ENCODE measurements at places on chromosomes 12 and 14. TPM values are rescaled to one million over a fixed set of nuclear protein-coding genes. Genes with fewer than 3 reads are reported as not detected.
A peak's percentile ranks its signal among the peaks of the same experiment; 100 is the strongest.

ABCD2 gene
- 0.04 TPM for total RNA-seq

WNT1 gene
- total RNA-seq, result not detected

PLEKHG3 gene
- total RNA-seq, result 0.16 TPM

TRPV4 gene
- not detected for total RNA-seq

GARIN6 gene
- not detected for total RNA-seq

APAF1 gene
- 13.4 TPM for total RNA-seq

ACVRL1 gene
- 1.4 TPM for total RNA-seq

OTUB2 gene
- total RNA-seq, result 0.31 TPM

MYH6 gene
- total RNA-seq, result not detected

GRCh38 chr14:76371066-76371465, 4.9 kb upstream of the ESRRB start:
- no peak for DNase-seq
- no peak overlapping the region for H3K27ac ChIP-seq
- no peaks in the 10 kb centered on the region for H3K4me1 ChIP-seq
- H3K27me3 ChIP-seq, result no peaks in the 10 kb centered on the region

DNA sequence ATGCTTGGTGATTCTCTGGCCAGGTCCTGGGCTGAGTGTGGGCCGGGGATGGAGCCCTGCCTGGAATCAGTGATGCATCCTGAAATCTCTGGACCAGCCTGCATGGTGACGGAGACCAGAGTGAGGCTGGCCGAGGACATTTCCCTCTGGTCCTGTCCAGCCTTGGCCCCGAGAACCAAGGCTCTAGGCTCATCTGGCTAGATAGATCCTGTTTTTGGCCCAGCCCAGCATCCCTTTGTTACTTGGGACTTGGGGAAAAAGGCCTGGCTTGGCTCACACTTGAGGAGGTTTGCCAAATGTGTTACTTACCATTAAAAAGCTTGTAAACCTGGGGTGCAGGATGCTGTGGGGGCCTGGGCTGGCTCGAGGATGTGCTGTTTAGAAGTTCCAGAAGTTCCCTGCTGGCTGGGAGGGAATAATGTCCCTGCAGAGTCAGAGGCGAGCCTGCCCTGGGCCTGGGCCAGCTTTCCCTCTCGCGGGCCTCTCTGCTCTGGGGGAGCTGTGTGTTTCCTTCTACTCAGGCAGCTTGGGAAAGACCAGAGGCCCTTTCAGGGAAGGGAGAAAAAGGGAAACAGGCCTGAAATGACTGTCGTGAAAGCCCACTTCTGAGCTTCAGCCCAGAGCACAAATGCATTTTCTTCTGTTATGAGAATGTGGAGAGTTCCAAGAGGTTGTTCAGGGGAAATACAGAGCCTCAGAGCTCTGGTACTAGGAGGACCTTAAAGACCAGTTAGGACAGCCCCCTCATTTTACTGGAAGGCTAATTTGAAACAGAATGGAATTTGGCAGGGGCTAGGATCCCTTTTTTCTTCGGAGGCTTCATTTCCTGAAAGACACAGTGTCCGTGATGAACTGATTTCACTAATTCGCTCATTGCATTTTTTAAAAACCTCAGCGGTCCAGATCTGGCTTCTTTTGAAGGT, 47.2 kb upstream of the CTDSP2 start:
- no peaks in the 10 kb centered on the region for H3K27me3 ChIP-seq
- H3K4me1 ChIP-seq, result peaks cover 36% of the 10 kb centered on the region
- peak overlapping the region; percentile 54 for H3K27ac ChIP-seq
- no peaks in the 10 kb centered on the region for H3K36me3 ChIP-seq

DNA sequence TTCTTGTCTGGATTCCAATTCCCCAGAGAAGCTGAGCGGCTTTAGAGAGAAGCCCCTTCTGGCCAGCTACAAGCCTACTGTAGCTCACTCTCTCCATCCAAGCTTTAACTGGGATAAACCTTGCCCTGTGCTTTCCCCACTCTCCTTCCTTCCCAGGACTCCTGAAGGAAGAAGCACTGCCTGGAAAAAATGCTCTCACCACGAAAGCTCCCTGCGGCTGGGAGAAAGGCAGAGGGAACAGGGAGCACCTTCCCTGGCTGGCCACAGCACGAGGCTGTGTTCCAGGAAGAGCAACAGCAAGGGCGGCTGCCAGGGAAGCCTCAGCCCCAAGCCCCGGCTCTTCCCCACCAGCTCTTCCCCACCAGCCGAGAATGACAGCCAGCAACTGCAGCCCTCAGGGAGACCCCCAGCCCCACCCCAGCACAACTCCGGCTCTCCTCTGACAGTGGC, 40.8 kb upstream of the PNMA1 start:
- no peak for DNase-seq
- H3K36me3 ChIP-seq, result peaks cover 52% of the 10 kb centered on the region
- peaks cover 77% of the 10 kb centered on the region for H3K4me1 ChIP-seq
- peak overlapping the region; percentile 84 for H3K27ac ChIP-seq
- H3K4me3 ChIP-seq, result peak overlapping the region; percentile 33

GRCh38 chr14:34699873-34700621, 14.3 kb downstream of the CFL2 start:
- H3K27ac ChIP-seq, result no peak overlapping the region
- no peaks in the 10 kb centered on the region for H3K27me3 ChIP-seq
- no peak for DNase-seq
- H3K4me1 ChIP-seq, result no peaks in the 10 kb centered on the region
- H3K36me3 ChIP-seq, result no peaks in the 10 kb centered on the region

DNA sequence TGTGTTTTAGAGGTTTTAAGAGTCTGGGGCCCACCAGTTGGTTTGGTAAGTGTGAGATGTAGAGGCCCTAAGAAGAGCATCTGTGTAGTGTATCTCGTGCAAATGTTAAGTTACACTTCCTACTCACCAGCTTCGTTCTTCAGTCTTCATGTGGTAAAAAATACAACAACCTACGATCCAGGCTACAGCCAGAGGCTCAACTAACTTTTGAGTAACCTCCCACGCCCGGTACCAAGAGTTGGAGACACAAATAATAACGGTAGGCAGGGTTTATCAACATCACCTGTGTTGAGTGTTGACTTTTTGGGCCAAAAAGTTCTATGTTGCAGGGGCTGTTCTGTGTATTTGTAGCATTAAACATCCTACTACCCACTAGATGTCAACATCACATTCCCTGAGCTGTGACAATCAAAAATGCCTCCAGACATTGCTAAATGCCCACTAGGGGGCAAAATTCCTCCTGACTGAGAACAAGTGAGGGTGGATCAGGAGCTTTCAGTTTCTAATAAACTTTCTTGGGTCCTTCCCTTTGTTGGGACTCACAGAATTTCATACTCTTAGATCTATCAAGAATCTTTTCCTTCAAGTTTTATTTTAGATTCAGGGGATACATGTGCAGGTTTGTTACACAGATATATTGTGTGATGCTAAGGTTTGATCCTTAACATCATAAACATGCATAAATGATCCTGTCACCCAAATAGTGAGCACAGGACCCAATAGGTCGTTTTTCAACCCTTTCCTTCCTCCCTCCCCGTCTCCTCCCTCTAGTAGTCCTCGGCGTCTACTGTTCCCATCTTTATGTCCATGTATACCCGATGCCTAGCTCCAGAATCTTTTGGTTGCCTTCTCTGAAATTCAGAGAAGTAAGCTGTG, 94.7 kb downstream of the SLC2A13 start:
- DNase-seq, result peak; percentile 75
- H3K27me3 ChIP-seq, result no peaks in the 10 kb centered on the region
- H3K4me1 ChIP-seq, result no peaks in the 10 kb centered on the region
- H3K27ac ChIP-seq, result no peak overlapping the region

DNA sequence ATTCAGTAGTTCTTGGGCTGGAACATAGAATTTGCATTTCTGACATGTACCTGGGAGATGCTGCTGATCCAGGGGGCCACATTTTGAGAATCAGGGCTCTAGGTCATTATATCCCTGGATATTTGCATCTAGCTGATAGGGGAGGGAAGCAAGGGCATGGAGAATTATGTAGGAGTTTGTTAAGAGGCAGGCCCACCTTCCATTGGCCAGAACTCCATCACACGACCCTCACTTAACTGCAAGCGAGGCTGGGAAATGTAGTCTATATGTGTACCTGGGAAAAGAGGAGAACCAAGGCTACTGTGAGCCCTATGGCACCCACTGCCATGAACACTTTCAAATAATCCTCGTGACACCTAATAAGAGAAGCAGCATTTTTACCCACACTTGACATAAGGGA, 657.6 kb downstream of the MED13L start:
- no peak for DNase-seq
- no peaks in the 10 kb centered on the region for H3K36me3 ChIP-seq
- no peak overlapping the region for H3K4me3 ChIP-seq
- H3K27ac ChIP-seq, result no peak overlapping the region

- DNase-seq, result peak; percentile 80
- H3K4me1 ChIP-seq, result peaks cover 6% of the 10 kb centered on the region
Observed at GRCh38 chr14:77059276-77059915, 30.9 kb upstream of the IRF2BPL start.

DNA sequence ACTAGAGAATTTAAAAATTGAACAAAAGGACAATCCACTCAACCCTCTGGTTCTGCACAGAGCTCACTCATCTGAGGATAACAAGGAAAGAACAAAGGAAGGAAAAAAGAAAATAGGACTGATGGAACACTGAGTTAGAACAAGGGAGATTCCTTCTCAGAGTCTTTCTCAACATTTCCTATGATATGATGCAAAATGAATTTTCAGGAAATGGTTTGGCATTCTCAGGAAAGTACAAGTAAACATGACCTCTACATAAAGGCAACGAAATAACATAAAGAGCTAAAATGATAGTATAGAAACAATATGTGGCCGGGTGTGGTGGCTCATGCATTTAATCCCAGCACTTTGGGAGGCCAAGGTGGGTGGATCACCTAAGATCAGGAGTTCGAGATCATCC, 135.8 kb downstream of the ITPR2 start:
- no peak overlapping the region for H3K4me3 ChIP-seq
- no peak for DNase-seq
- peak overlapping the region; percentile 63 for H3K27ac ChIP-seq
- peaks cover 17% of the 10 kb centered on the region for H3K4me1 ChIP-seq

DNA sequence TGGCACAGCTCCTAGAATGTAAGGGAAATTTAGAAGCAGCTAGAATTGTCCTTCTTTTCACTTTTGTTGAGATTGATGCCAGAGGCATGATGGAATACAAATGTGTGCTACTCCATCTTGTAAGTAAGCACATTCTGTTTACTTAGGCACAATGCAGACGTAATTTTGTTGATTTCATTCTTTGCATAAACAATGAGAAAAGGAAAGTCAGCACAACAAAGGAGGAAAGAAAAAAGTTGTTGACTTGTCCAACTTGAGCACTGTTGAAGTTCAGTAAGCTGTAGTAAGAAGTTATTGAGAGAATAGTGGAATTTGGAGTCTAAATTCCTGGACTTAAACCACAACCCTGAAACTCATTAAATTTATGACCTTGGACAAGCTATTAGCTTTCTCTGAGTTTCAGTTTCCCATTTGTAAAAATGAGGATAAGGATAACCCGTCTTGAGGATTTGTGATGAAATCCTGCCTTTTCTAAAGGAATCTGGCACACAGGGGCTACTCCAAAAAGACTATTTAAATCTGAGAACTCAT, 19.4 kb upstream of the CNTN1 start:
- no peaks in the 10 kb centered on the region for H3K4me1 ChIP-seq
- no peaks in the 10 kb centered on the region for H3K27me3 ChIP-seq
- no peak for DNase-seq
- H3K36me3 ChIP-seq, result no peaks in the 10 kb centered on the region
- H3K27ac ChIP-seq, result no peak overlapping the region

DNA sequence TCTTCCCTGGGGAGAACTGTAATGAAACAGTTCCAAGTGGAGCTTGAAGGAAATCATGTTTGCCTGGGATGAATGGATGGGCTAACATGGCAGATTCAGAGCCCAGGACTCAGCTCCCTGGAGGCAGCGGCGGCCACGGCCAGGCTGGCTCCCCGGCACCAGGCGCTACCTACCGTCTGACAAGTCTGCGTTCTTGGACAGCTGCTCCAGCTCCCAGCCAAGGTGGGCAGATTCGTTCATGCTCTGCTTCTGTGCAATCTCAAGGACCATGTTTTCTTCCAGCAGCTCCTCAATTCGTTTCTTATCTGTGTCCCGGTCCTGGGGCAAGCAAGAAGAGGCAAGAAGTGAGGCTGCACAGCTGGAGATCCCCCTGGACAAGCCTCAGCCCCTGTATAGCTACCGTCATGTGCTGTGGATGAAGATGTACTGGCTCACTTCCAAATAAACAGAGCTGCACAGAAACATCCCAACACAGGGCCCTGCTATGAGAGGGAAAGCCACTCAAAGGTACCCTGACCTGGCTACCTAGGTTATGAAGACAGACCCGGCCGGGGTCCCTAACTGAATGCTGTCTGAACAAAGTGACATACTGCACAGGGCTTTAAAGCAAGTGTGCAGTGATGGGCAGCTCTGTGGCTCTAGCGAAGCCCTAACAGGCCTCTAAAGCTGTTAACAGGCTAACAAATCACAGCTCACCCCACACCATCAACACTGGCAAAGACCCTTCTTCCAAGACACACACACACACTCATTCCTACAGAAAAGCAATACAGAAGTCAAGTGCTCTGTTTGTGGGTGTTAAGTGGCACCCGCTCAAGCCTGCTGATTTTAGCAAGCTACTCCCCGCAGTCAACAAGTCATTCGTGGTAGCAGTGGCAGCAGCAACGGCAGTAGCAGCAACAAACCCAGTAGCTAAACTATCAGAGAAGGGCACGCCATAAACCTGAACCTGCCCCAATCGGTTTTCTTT, 80.4 kb upstream of the GPR68 start:
- H3K4me1 ChIP-seq, result peaks cover 19% of the 10 kb centered on the region
- H3K27me3 ChIP-seq, result no peaks in the 10 kb centered on the region
- H3K27ac ChIP-seq, result no peak overlapping the region

GRCh38 chr12:121295746-121296617, 527 bp downstream of the CAMKK2 start:
- peak; percentile 84 for DNase-seq
- H3K27me3 ChIP-seq, result no peaks in the 10 kb centered on the region
- H3K4me1 ChIP-seq, result peaks cover 22% of the 10 kb centered on the region
- peaks cover 23% of the 10 kb centered on the region for H3K36me3 ChIP-seq

- H3K27ac ChIP-seq, result no peak overlapping the region
- H3K36me3 ChIP-seq, result no peaks in the 10 kb centered on the region
- no peak overlapping the region for H3K4me3 ChIP-seq
- no peaks in the 10 kb centered on the region for H3K27me3 ChIP-seq
Observed at GRCh38 chr14:54512393-54512792, 2.7 kb downstream of the CGRRF1 start.

DNA sequence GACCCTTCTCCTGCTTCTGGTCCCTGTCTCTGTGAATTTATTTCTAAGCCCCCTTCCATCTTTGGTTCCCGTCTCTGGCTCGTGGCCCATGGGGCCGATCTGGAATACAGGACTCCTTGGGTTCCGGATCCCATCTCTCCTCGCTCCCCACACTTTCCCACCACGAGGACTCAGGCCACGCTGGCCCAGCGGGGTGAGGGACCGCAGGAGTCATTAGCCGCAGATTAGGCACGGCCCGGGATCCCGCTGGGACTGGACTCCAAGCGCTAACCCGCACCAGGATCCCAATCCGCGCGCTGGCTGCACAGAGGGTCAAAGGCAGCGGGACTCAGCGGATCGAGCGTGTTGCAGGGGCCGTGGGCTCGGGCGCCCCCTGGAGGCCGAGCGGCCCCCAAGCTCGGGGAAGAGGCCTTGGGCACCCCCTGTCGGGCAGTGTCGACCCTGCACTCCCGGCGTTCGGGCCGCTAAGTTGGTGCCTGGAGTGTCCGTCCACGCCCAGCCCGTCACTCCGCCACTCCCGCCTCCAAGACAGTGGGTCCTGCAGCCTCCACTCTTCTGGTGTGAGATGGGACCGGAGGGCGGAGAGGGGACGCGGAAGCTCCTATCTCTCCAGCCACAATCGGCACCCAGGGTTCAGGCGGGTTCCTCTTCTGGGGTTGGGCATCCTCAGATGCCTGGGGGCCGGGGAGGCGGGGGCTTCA, 9.5 kb downstream of the SHMT2 start:
- peak overlapping the region; percentile 46 for H3K4me3 ChIP-seq
- H3K4me1 ChIP-seq, result peaks cover 48% of the 10 kb centered on the region
- DNase-seq, result peak; percentile 93
- peaks cover 18% of the 10 kb centered on the region for H3K36me3 ChIP-seq
